AG09309 (cell line): ENCODE measurements at places on chromosomes 2 and 18.

- no peak for DNase-seq
These were observed 72.5 kb upstream of the NYAP2 start for GRCh38 chr2:225326969-225327368.

DNA sequence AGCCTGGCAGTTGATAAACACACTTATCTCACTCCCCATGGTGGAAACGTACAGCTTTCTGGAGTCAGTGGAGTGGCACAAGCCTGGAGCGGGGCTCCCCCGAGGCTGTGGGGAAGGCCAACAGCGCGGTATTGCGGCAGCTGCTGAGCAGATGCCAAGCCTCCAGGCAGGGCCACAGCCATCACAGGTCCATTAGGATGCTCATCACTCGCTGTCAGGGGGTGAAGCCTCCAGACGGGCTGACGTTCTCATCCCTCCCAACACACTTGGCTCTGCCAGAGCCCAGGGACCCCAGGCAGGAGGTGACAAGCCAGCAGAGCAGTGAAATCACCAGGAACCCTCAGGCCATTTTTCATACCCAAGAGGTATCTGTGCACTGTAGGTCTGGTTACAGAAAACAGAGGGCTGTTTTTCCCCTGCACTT lies 529.2 kb upstream of the KLHL29 start:
- no peak for DNase-seq

- DNase-seq: no peak
These were observed 161.5 kb downstream of the PTGR3 start for GRCh38 chr18:75047240-75047961.

DNA sequence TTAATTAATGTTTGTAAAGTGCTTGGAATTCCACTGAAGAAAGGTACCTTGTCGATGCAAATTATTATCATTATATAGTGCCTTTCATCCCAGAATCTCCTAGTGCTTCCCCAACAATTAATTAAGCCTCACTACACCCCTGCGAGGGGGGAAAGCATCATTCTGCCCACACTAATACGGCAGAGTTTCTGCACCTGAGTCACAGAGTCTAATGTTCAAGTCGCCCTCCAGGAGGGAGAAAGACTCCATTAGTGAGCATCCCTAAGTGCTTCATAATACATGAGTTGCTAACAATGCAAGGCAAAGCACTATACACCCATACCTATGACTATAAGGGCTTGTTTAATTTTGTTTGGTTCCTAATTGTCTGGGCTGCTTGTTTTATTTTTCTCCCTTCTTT lies 25.4 kb upstream of the NRP2 start:
- DNase-seq: no peak

DNA sequence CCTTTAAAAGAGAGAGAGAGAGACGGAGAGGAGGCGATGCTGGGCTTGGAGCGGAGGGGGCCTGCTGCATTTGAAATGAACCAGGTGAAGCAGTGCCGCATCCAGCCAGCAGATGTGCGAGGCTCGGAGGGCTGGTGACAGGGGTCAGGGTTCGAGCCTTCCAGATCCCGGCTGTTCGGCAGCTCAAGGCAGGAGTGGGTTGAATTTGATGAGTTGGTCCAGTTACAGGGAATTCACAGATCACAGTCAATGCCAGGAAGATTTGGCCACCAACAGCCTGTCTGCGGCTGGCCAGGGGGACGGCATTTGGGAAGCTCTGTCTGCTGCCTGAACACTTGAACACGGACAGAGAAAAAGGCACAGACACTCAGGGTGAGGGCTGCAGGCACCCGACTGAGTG lies 48.6 kb downstream of the PTGR3 start:
- DNase-seq: no peak

DNA sequence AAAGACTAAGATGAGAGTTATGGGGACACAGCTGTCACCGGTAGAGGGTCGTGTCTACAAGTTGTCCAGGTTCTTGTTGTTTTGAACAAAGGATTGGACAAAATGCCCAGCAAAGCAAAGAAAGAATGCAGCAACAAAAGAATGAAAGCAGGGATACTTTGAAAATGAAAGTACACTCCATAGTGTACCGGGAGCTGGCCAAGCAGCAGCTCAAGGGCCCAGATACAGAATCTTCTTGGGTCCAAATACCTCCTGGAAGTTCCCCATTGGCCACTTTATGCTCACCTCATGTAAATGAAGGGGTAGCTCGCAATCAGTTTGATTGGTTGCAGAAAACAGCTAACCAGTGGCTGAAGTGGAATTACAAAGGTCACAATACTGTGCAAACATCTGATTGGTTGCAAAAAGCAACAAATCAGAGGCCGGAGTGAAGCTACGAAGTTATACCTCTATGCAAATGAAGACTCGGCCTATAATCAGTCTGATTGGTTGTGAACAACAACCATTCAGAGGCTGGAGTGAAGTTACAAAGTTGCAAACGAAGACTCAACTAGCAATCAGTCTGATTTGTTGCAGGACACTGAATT lies 474.9 kb upstream of the TMEFF2 start:
- DNase-seq: no peak

DNA sequence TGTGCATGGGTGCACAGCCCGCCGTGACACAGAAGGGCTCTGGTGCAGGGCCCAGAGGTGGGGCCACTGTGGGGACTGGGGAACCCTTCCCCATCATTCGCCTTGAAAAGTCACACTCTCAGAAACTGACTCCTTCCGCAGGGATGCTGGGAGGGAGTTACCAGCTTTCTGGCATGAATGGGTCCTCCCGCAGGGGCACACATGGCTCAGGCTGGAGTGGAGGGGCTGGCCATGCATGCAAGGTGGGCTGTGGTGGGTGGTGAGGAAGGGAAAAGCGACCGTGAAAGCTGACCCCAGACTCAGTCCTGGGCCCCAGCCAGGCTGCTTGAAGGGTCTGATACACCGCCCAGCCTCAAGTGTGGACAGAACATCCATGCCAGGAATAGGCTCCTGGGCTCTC lies 201.1 kb downstream of the TNS1 start:
- DNase-seq: no peak

DNA sequence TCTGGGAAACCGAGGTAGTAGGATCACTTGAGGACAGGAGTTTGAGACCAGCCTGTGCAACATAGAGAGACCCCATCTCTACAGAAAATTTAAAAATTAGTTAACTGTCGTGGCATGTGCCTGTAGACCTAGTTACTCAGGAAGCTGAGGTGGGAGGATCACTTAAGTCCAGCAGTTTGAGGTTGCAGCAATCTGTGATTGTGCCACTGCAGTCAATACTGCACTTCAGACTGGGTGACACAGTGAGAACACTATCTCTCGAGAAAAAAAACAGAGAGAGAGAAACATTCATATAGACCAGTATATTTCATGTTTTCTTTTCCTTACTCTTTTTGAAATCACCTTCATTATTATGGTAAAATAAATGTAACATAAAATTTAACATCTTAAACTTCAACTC lies 290.7 kb upstream of the CYP26B1 start:
- no peak for DNase-seq

- peak; percentile 69 for DNase-seq
These were observed 54.1 kb downstream of the LPIN2 start for GRCh38 chr18:2958819-2959298.

DNA sequence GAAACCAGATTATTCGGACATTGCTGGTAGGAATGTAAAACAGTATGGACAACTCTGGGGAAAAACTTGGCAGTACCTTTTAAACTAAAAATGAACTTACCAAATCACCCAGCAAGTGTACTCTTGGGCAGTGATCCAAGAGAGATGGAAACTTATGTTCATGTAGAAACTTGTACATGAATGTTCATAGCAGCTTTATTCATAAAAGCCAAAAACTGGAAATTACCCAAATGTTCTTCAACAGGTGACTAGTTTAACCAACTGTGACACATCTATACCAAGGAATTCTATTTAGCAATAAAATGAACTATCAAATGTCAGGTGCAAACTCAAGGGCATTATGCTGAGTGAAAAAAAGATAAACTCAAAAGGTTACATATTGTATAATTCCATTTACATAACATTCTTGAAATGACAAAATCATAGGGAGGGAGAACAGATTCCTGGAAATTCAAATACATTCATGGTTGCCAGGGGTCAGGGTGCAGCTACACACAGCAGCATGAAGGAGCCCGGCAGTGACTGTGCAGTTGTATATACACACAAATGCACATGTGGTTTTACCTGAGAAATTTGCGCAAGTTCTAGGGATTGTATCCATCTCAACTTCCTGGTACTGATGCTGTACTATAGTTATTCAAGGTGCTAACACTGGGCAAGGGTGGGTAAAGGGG lies 3.5 kb upstream of the RNU4ATAC start:
- no peak for DNase-seq

DNA sequence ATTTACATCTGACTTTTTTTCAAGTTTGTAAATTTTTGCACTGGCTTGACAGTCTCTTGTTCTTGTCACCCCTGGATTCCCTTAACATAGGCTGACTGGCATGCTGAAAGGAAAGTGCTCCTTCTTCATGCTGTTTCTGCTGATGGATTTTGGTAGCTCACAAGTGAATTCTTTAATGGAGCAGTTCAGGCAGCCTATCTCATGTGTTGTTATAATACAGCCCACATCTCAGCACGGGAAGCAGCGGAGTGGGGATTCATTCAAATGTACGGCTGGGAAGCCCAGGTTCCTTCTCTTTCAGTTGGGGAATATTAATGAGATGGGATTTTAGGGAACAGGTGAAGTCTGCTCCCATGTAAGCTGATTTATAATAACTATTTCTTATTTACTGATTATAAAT lies 142.8 kb downstream of the CD8B2 start:
- DNase-seq: no peak

GRCh38 chr2:959457-959856 lies 8.8 kb downstream of the SNTG2 start:
- no peak for DNase-seq

DNA sequence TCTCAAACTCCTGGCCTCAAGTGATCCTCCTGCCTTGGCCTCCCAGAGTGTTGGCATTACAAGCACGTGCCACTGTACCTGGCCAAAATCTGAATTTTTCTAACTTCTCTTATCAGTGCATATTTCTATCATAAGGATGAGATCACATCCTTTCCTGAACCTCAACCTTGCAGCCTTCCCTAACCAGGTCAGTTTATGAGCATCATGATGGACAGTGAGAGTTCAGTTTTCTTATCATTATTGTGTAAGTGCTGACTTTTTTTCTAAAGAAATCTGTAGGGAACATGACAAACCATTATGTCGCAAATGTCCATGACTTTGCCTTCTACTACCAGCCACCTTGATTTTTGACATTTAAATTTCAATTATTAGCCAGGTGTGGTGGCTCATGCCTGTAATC lies 31.5 kb downstream of the MRPL33 start:
- no peak for DNase-seq

GRCh38 chr2:226030788-226031646 lies 631.5 kb downstream of the NYAP2 start:
- peak; percentile 1 for DNase-seq

DNA sequence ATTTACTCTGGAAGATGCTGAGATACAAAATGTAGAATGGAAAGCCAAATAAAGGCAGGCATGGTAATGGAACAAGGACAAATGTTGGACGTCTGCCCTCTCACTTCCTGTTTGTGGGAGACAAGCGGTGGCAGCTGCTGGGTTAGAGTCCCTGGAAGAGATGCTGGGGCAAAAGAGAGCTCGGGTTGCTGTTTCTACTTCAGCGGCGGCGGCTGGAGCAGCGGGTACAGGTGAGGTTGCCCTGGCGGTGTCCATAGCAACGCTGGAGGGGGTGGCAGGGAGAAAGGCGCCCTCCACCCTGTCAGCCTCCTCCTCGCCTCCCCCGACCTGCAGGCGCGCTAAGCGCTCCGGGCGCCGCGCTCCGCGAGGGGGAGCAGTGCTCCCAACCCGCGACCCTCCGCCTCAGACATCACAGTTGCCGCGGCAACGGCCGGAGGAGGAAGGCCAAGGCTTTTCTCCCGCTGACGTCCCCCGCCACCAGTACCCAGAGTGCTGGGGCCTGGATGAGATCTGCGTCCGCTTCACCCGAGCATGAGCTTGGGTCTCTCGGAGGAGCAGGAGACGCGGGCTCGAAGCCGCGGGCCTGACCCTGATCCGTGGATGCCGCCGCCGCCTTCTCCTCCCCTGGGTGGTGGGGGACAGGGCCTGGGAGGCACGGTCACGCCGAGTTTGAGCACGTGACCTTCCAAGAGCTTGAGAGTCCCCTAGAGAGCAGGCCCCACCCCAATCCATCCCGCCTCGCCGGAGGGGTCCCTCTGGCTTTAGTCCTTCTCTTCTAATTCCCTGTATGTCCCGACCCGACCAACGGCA lies 65.6 kb downstream of the NOL4 start:
- DNase-seq: no peak

DNA sequence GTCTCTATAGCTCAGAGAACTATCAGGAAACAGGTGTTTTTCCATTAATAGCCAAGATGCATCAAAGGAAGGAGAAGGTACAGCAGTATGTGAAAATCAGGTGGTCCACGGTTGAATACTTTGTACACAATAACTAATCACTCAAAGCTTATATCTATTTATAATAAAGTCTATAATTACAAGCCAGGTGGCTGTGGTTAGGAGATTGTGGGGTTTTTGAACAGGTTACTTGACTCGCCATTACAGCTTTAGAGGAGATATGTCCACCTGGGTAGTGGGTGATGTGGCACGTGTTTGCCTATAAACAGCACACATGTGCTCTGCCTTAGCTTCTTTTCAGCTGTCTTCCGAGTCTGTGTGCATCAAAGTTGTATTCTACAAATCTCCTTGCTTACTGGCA lies 892.2 kb upstream of the ZEB2 start:
- no peak for DNase-seq

DNA sequence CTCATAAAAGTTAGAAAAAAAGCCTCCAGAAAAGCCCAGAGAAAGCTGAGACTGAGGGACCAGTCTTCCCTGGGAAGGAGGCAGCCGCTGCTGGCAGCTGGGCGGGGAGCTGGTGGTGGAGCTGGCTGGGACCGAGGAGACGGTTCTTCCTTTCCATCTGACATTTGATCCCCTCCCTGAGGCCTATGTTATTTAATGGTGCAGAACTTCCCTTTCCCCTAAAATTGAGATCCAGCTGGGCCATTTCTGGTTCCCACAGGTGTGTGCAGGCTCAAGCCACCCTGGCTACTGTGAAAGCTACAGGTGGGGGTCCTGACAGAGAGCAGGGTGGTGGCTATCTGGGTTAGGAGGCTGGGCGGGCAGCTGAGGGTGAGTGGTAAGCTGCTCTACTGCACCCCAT lies 81.5 kb upstream of the FZD7 start:
- DNase-seq: no peak

DNA sequence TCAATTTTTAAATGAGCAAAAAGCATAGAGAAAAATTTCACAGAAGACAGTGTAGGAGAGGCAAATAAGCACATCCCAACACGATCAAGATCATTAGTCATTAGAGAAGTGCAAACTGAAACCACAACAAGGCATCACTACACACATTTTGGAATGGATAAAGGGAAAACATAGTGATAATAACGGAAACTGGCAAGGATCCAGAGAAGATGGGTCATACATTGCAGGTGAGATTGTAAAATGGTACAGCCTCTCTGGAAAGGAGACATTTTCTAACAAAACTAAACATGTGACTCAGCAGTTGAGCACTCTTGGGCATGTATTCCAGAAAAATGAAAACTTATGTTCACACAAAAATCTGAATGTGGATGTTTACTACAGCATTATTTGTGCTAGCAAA lies 98.3 kb upstream of the TMEM17 start:
- no peak for DNase-seq
